ENCODE measurements at places on chromosomes 6 and 20.

GRCh38 chr6:84065693-84066290 is 32.2 kb downstream of the MRAP2 start:
- no peak for DNase-seq

GRCh38 chr6:158942349-158942748 is 57.7 kb downstream of the RSPH3 start:
- DNase-seq = no peak

DNA sequence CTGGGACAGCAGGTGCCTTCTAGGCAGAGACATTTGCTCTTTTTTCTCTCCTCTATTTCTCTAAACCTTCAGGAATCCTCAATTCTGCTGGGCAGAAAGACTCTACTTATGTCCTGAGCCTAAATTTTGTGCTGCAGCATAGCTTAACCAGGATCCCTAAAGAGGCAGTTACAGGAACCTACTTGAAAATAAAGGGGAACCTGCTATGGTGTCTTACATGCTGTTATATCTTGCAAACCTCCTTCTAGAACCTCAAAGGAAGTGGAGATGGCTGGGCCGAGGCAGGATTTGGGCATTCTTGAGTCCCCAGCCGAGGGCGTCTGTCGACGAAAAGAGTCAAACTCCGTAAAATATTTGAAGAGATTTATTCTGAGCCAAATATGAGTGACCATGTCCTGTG is 17.1 kb upstream of the GMNN start:
- DNase-seq = no peak

DNA sequence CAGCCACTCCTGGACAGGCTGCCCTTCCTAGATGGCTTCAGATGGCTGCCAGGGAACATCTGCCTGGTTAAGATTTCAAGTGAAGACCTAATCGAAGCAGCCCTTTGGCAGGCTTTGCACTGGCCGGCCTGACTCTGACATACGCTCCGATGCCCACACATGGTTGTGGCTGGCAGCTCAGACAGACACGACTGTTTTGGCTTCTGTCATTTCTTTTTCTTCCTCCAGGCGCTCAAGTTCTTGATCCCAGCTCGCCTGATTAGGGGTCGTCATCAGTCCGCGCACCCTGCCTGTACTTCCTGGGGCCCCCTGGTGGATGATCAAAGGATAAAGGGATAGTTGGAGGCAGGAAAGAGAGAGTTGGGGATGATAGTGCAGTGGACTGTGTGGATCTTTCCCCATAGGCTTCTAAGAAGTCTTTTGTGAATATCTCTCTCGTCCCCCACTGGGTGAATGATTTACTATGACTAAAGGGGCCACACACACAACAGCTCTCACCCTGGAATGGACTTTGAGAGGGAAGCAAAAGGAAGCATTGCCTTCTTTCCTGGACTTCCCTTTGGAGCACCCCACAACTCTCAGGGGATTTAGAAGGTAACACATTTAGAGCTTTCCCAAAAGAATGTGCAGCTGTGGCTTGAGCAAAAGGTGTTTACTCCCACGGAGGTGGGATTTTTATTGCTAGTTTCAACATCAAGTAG is 21.4 kb upstream of the TRAM2 start:
- peak; percentile 23 for DNase-seq

- DNase-seq = no peak
Observed at GRCh38 chr6:35511562-35511941, 1.1 kb downstream of the TULP1 start.

Data from stimulated activated CD4-positive, alpha-beta T cell treated with anti-CD3 and anti-CD28 coated beads, Interleukin-12 subunit alpha, Interleukin-12 subunit beta, amount 100 ng/mL, for 48 hours (primary cell).